Stromal cell of bone marrow (primary cell): ENCODE measurements at places on chromosomes 2 and 18.
A peak's percentile ranks its signal among the peaks of the same experiment; 100 is the strongest.

DNA sequence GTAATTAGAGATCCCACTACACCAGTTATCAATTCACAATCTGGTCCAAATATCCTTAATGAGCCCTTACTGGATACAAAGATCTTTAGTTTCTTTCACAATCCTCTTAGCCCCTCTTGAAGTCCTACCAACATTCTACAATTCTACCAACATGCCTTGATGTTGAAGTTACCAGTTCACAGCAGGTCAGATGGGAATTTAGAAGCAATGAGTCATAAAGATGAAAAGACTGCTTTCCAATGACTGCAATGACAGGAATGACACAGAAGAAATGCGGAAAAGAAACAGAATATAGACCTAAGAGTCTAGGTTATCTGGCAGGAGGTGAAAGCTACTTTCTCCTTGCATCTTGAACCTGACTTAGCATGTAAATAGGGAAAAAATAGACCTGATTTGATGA, 24.5 kb downstream of the RTTN start:
- DNase-seq, result no peak

DNA sequence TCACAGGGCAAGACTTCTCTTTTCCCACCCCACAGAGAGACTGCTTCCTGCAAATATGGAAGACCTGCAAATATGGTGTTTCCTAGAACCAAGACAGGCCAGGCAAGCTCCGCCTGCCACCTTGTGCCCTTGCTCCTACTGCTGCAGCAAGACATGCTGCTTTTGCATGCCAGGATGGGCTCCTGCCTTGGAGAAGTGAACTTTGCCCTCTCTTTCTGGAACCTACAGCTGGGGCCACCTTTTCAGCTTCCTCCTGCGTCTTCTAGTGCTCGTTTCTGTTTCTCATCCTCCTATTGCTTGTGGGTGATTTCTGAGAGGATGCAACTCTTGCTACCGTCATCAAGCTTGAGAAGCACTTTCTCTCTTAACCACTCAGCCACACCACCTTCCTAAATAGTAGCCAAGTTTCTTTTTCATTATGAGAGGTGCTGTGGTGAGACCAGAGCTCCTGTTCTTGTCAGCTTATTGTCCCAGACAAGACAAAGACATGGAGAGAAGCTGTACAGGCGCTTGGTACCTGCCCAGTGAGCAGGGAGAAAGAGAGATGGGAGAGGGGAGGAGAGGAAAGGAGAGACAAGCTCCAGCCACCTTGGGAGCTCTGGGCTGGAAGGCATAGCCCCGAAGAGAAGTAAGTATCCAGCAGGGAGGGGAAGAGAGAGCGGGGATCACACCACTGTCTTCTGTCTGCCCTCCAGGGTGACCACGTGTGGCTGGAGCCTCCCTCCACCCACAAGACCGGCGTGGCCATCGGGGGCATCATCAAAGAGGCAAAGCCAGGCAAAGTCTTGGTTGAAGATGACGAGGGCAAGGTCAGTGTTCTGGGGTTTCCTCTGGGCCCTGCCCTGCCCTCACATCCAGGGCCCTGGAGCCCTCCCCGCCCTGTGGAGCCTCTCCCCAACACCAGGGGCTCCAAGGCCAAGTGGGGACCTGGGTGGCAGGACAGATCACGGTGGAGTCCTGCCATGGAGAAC, 28.3 kb downstream of the MYO7B start:
- no peak for DNase-seq

GRCh38 chr18:74793746-74794145, 196.1 kb downstream of the ZNF407 start:
- DNase-seq, result no peak

GRCh38 chr2:236910781-236911495, 174.8 kb upstream of the COPS8 start:
- DNase-seq, result no peak

DNA sequence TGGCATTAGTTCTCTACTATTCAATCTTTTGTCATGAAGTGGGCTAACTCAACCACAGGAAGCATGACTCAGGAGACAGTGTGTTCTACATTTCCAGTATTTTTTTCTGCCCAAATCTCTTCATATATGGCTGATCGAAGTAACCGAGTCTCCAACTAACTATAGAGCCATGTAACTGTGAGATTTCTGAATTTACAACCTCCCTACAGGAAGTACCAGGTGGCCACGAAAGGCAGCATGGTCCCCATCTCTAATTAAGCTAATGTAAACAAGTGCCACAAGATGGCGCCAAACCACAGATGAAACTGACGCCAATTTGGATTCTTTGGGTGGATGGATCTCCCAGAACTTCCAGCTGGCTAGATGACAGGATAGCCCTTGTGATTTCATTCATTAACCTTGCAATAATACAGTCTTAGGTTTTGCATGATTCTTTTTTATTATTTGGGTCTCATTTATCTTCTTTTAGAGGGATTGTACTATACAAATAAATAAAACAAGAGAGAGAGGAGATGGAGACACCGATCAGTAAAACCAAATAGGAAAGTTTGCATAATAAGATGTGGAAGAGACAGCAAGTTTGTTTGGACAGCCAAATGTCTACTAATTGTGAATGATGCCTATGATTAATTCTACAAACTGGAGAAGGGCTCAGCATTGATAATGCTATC, 18.3 kb upstream of the ARHGAP15 start:
- DNase-seq, result peak; percentile 55

GRCh38 chr2:9423922-9424272, 443 bp downstream of the CPSF3 start:
- no peak for DNase-seq

DNA sequence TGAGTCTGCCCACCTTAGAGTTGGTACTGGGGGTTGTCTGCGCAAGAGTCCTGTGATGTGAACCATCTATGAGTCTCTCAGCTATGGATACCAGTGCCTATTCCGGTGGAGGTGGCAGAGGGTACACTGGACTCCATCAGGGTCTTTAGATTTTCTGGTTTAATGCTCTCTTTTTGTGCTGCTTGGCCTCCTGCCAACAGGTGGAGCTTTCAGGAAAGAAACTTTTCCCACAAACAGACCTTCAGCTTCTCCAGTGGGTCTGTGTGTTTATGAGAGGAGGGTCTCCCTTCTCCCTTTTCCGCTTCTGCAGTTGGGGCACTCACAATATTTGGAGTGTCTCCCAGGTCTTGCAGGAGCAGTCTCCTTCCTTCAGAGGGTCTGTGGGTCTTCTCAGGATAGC, 1721.9 kb upstream of the SLC39A10 start:
- no peak for DNase-seq

DNA sequence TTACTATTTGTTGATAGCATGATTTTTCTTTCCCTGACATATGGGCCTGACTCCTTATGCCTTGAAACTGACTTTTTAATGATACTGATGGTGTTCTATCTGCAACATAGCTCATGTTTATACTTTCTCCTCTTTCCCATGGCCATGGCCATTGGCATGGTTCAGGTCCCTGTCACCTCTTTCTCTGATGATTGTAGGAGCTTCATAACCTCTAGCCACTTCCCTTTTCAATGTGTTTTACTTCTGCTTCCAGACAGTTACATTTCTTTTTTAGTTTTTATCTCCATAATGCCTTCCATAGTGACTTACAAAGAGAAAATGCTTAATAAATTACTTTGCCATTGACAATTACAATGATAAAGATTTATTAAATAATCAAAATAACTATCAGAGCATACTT, 177.9 kb upstream of the SETBP1 start:
- no peak for DNase-seq

DNA sequence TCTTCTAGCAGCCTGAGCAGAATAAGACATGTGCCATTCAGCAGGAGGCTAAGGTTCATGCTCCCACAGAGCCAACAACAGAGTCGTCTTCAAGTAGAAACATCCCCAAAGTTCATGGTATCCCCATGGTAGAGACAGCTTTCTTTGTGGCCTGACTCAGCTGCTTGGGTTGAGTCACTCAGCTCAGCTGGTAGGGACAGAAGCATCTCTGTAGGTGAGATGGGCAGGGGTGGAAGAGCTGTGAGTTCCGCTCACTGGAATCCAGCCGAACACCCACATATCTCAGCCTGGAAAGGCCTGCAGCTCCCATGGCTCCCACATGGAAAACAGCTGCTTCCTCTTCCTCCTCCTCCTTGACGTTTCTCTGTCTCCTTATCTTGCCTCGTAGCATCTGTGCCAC, 792.7 kb downstream of the RNF144A start:
- no peak for DNase-seq

- no peak for DNase-seq
These were observed 177.0 kb downstream of the FMNL2 start for GRCh38 chr2:152511981-152512380.

DNA sequence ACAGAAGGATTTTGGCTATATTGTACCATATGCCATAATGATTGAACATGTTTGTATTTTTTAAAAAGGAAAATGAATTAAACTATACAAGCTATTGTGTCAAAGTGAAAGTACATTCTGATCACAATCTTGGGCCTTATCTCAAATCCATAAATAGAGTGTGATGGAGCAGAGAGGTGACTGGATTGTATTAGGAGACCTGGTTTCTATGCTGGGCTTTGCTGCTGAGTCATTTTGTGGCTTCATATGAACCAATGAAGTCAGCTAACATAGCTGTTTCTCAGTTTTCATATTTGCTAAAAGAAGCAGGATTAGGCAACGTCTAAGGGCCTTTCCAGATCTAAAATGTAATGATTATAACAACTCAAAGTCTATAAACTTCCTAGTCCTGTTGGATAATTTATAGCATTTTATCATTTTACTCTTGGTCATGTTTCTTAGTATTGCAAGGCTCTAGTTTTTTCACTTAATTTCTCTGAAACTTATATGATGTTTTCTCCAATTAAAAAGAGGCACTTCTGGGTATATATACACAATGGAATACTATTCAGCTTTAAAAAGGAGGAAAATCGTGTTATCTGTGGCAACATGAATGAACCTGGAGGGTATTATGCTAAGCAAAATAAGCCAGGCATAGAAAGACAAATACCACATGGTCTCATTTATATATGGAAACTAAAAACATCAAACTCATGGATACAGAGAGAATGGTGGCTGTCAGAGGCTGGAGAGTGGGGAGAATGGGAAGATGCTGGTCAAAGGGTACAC, 112.3 kb downstream of the MEP1B start:
- peak; percentile 74 for DNase-seq

DNA sequence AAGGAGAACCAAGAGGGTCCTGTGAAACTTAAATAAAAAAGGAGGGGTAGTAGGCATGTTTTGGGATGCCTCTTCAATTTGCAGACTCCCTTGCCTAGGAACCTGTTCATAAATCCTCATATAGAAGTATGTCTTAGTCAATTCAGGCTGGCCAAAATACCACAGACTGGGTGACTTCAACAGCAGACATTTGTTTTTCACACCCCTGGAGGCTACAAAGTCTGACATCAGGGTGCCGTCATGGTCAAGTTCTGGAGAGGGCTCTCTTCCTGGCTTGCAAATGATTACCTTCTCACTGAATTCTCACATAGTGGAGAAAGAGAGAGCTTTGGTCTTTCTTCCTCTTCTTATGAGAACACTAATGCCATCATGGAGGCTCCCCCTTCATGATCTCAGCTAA, 4.1 kb upstream of the TCF4 start:
- no peak for DNase-seq

GRCh38 chr2:76193089-76193488, 482.4 kb upstream of the GCFC2 start:
- DNase-seq, result no peak

DNA sequence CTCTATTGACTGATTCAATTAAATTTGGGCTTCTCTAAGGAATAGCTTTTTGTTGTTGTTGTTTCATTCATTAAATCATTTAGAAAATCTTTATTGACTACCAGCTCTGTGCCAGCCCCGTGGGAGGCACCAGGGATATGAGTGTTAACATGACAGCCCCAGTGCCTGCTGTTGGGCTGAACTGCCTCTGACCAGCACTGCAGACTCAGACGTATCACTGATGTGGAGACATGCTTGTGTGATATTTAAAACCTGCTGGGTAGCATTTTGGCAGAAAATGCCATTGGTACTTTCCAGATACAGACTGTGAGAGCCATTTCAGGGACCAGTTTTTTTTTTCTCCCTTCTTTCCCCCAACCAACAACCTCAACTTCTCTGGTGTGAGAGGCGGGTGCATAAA, 38.6 kb upstream of the KCNF1 start:
- DNase-seq, result no peak

- DNase-seq, result no peak
These were observed 34.9 kb downstream of the GPD2 start for GRCh38 chr2:156470975-156471583.

- no peak for DNase-seq
These were observed 190.8 kb downstream of the TMEM247 start for GRCh38 chr2:46669996-46670793.

DNA sequence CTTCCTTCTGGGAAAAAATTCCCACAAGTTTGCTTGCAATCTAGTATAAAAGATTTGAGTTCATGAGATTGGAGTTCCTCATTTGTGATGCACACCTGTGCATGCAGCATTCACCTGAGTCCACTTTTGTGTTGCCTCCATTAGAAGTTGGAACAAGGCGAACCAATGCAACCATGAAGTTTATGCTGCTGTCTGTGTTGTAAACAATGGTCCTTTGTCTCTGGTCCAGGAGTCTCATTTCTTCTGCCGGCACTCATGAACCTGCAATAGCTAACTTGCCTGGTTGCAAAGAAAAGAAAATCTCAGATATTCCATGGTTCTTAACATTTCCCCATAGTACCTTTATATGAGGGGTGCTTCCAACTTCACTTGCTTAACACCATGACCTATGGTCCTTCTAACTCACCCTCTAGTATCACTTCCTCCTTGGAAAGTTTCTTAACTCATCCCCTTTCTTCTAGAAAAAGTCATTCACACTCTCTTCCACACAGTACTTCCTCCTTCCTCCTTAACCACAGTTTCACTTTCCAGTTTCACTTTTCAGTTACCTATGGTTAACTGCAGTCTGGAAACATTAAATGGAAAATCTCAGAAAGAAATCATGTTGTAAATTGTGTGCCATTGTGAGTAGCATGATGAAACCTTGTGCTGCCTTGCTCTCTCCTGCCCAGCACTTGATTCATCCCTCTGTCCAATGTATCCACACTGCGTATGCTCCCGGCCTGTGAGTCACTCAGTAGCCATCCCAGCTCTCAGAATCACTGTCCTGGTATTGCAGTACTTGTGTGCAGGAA, 128.8 kb upstream of the TRIB2 start:
- DNase-seq, result peak; percentile 84

DNA sequence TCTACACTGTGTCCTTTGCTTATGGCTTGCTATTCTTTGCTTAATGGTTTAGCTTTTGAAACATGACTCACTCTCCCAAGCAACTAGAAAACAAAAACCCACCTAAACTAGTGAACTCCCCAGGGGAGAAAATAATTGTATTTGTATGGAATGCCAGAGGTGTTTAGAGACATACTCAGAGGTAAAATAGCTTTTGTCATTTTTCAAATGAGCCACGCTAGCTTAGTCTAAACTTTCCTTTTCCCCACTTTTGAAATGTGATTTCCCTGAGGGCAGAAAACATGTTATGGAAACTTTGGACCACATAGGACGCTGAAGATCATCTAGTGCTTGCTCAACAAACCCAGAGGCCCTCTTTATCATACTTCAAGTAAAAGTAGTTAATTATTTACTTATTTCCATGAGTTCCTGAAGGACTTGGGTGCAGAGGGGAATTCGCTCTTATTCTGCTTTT, 16.5 kb upstream of the CYTIP start:
- no peak for DNase-seq

DNA sequence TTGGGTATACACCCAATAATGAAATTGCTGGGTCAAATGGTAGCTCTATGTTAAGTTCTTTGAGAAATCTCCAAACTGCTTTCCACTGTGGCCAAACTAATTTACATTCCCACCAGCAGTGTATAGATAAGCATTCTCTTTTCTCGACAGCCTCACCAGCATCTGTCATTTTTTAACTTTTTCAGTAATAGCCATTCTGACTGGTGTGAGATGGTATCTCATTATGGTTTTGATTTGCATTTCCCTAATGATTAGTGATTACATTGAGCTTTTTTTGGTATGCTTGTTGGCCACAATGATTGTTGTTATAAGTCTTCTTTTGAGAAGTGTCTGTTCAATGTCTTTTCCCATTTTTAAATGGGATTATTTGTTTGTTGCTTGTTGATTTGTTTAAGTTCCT, 50.4 kb upstream of the EPAS1 start:
- no peak for DNase-seq
